ENCODE measurements at places on chromosomes 1 and 21.

- DNase-seq: no peak
These were observed 20.2 kb downstream of the NUAK2 start for GRCh38 chr1:205301205-205301821.

DNA sequence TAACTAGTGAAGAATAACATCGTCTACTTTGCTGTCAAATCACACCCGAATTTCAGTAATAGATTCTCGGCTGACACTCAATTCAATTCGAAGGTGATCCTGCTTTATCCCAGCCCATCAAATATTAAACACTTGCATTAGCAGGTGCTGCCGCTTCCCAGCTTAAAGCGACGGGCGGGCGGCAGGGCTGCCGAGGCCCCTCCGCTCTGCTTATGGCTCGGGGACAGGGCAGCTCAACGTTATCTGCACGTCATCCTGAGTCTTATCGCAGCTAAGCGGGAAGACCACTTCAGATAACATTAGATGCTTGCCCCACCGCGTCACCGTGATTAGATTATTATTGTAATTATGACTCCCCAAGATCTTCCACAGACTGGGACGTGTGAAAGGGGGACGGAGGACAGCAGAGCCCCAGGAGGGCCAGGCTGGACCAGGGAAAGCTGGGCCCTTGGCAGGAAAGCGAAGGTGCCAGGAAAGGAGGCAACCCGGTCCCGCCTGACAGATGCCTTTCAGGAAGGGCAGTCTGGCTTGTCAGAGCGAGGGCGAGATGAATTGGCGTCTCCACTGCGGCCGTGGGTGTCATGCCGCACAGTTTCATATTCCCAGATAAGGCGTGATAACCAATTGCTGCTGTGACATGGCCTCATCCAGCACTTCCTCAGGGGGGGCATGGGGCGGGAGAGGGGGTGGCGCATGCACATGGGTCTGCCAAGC, 37.0 kb downstream of the DMAP1 start:
- no peak for DNase-seq

DNA sequence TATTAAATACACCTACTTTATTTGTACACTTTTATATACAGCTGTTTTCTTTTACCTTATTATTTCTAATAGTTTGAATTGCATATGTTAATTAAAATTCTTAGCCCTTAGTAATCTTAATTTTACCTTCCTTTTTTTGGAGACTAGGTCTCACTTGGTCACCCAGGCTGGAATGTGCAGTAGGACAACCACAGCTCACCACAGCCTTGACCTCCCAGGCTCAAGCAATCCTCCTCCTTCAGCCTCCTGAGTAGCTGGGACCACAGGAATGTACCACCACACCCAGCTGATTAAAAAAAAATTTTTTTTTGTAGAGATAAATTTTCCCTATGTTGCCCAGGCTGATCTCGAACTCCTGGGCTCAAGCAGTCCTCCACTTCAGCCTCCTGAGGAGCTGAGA, 15.0 kb upstream of the SDC3 start:
- DNase-seq: no peak

- DNase-seq: no peak
These were observed 73.9 kb downstream of the MORN1 start for GRCh38 chr1:2317230-2318065.

DNA sequence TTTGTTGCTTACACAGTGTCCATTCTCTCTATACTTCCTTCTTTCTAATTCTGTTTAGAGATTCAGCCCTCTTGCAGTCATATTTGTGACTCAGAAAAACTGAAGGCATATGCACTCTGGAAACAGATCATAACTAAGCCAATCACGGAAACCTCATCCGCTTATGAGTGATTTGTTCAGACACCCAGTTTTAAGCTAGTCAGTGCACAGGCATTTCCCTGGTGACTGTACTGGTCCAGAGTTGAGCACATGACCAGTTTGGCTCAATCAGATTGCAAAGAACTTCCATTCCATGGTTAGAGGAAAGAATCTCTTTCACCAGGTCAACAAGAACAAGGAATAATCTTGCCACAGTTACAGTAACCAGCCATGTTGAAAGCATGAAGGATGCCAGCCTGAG, 69.2 kb upstream of the SGIP1 start:
- DNase-seq: no peak

GRCh38 chr1:233909195-233909594, 4.7 kb downstream of the SLC35F3 start:
- DNase-seq: no peak

- DNase-seq: no peak
These were observed 145.2 kb downstream of the FOXD2 start for GRCh38 chr1:47582891-47583608.

DNA sequence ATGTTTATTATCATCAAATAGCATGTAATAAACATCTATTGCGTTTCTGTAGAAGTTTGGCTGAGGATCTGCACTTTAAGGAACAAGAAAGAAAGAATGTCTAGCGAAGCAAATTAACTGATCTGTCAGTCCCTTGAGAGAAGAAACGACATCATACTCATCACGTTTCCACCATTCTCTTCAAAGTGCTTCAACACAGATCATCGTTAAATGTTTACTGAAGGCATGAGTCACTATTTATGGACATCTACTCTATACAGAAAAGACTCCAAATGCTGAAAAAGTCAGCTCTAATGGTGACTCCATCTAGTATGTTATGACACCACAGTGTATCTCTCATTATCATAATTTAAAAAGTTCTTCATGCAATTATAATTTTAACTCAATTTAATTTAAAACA, 369.1 kb downstream of the RGS7 start:
- no peak for DNase-seq

DNA sequence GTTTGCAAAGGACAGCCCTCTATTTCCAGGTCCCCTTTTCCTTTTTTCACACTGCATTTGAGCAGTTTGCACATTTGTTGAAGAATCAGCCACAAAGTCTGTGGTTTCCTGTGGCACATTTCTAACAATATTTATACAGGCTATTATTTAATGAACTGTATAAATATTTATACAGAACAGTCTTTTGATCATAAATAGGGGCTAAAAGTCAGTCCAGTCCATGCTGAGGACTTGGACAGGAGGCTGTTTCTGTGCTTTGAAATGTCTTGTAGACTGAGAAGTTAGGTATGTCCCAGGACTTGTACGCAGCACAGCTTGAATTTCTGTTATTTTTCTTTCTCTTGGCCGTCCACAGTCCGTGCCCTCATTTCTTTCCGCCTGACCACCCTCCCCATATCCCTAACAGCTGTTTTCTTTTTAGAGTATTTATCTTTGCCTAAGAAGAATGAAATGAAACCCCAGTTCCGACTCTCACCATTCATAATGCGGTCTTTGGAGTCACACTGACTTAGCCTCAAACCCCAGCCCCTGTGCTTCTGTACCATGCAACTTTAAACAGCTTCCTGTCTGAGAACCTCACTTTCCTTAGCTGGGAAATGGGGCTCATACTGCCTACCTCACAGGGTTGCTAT, 19.7 kb downstream of the FGGY start:
- no peak for DNase-seq

- DNase-seq: no peak
These were observed 182.0 kb downstream of the PLA2G4A start for GRCh38 chr1:187010571-187011309.

GRCh38 chr1:54391450-54392209, 14.6 kb downstream of the SSBP3 start:
- no peak for DNase-seq

DNA sequence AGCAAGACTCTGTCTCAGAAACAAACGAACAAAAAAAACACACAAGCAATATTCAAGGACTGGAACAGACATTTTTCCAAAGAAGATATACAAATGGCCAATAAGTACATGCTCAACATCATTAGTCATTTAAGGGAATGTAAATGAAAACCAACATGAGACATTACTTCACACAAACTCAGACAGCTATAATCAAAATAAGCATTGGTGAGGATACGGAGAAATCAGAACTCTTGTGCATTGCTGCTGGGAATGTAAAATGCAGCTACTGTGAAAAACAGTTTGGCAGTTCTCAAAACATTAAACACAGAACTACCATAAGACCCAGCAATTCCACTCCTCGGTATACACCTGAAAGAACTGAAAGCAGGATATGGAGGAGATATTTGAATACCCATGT, 15.4 kb downstream of the NOL9 start:
- no peak for DNase-seq

DNA sequence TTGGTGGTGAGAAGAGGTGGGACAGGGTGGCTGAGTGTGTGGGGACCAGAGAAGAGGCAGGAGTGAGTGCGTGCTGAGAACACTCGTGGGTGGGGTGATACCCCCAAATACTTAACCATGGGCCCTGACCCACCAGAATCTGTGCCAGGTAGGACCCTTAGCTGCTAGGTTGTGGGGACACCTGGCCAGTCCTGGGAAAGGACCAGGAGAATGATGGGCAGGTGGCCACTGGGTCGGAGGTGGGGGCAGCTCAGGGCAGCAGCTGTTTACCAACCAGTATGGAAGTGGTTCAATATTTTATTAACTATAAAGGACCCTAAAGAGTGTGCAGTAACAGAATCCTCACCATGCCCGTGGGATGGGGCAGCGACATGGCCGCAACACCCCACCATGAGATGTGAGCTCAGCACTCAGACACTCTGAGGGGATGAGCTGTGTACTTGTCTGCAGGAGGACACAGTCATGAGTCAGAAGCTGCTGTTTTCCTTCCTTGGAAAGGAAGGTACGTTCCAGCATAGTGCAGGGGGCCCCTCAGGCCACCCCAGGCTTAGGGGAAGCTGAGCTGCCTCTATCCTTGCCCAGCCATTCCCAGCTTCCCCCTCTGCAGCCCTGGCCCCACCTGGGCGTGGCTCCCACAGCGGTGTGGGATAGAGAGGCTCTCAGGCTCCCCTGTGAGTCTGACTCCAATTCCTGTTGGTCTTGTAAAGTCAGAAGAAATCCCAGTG, 25.4 kb downstream of the TEX35 start:
- no peak for DNase-seq

GRCh38 chr1:6923012-6923411, 137.8 kb downstream of the CAMTA1 start:
- DNase-seq: no peak

- no peak for DNase-seq
These were observed 18.0 kb downstream of the SSX2IP start for GRCh38 chr1:84672080-84672854.

DNA sequence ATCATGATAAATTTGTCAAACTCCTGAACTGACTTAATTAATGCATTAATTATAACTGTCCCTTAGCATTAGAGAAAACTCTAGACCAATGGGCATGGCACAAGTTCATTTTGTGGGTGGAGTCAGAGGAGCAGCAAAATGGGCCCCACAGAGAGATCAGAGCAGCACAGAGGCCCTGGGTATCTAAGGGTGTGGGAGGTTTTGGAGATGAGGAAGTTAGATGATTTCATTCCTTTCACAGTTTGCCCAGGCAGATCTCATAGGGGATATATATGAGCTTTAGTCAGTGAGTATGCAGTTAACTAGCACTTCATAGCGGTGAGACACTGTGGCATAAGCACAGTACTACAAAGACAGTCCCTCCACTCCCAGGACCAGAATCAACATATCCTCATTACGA, 117.3 kb downstream of the MAB21L3 start:
- no peak for DNase-seq

- DNase-seq: no peak
These were observed 499.0 kb downstream of the NUF2 start for GRCh38 chr1:163820766-163821165.

DNA sequence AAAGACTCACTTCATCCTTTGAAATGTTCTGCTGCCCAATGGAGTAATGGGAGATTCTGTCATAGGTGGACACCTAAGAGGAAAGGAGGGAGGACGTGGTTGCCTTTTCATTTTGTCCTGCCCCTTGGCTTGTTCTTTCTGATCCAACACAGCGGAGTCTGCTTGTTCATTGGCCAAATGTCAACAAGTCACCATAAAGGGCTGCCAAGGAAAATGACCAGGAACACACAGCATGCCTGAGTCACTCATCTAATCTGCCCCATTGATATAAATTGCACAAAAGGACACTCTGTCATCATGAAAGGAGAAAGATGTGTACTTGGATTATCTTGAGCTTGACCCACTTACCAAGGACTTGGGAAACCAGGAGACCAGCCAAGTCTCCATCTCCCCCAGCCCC, 422.9 kb downstream of the SETD4 start:
- no peak for DNase-seq

GRCh38 chr1:203932556-203932955, 71.2 kb downstream of the SNRPE start:
- DNase-seq: no peak

DNA sequence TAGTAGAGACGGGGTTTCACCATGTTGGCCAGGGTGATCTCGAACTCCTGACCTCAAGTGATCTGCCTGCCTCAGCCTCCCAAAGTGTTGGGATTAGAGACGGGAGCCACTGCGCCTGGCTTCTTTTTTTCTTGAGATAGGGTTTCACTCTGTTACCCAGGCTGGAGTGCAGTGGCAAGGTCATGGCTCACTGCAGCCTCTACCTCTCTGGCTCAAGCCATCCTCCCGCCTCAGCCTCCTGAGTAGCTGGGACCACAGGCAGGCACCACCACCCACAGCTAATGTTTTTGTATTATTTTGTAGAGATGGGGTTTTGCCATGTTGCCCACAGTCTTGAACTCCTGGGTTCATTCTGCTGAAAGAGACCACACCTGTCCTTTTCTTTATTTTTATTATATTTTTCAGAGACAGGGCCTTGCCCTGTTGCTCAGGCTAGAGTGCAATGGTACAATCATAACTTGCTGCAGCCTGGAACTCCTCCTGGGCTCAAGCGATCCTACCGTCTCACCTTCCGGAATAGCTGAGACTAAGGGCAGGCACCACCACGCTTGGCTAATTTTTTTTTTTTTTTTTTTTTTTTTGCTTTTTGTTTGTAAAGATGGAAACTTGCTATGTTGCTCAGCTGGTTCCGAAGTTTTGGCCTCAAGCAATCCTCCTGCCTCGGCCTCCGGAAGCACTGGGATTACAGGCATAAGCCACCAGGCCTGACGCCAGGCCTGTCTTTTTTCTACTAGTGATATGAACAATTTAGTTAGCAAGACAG, 3.1 kb downstream of the LMNA start:
- DNase-seq: no peak

DNA sequence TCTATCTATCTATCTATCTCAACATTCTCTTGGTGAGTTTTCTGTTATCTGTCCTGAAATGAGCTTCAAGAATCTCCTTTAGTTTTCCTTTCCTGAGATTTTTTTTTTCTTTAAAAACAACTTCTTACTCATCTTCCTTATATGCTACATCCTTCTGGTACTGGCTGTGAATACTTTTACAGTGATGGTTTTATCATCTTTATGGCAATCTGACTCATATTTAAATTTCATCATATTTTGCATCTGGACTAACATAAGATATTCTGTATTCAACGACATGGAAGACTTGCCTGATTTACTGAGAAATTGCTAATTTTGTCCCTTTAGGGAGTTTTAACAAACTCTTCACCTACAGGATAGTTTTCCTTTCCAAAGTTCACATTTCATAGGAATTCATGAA, 33.0 kb downstream of the PDE4B start:
- no peak for DNase-seq

Data from stimulated activated CD4-positive, alpha-beta T cell treated with anti-CD3 and anti-CD28 coated beads, Interleukin-15, amount 100 ng/mL, for 1 hour (primary cell).